ENCODE measurements at places on chromosomes 2 and 18. TPM values are rescaled to one million over a fixed set of nuclear protein-coding genes. Genes with fewer than 3 reads are reported as not detected.

DNA sequence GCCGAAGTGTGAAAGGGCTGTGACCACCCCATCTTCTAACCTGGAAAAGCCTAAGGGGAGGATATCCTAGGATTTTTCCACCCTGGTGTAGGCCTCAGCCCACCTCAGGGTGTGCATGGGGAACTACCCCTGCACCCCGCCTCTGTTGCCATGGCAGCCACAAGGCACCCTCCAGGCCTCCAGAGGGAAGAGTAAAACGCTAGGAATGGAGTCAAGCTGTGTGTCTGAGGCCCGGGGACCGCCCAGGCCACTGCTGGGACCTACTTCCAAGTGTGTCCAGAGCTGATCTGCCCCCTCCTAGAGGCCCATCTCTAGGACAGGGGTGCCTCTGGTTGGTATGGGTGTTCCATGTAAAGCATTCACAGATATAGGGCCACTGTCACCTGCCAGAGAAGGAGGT, 86.7 kb downstream of the PLB1 start:
- no peak for DNase-seq

Gene RAB11FIP5
- 76.6 TPM for total RNA-seq

GRCh38 chr2:47631792-47632398, 151.1 kb upstream of the MSH6 start:
- peak; percentile 95 for DNase-seq

DNA sequence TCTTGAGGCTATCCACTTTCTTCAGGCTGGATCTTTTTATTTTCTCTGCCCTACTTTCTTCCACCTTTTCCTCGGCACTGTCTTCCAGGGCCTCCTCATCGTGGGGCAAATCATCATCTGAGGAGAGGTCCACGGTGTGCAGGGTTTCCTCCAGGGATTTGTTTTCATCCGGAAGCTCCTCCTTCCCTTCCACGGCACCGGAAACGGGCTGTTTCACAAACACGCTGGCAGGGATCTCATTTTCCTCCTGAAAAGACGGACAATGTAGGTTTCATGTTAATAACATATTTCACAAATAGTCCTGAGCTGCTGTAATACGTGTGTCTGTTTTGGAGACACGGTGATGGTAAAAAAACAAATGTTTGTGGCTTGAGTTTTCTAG, 10.4 kb downstream of the CAVIN2 start:
- no peak for DNase-seq

- DNase-seq: no peak
Measured at GRCh38 chr2:212197776-212198175, 340.8 kb downstream of the ERBB4 start.

- DNase-seq: no peak
Measured at GRCh38 chr2:217206016-217206725, 346.3 kb upstream of the TNP1 start.

GRCh38 chr18:79397830-79398761, 2.4 kb downstream of the NFATC1 start:
- no peak for DNase-seq
